Breast epithelium (tissue), 4 donors: ENCODE measurements at places on chromosomes 1 and 21.
A peak's percentile ranks its signal among the peaks of the same experiment; 100 is the strongest.

- no peak for DNase-seq
These were observed 608.5 kb upstream of the USP24 start for GRCh38 chr1:55823541-55824250.

- peak; percentile 75 for DNase-seq
These were observed 4.2 kb upstream of the SIPA1L2 start for GRCh38 chr1:232634096-232634495.

DNA sequence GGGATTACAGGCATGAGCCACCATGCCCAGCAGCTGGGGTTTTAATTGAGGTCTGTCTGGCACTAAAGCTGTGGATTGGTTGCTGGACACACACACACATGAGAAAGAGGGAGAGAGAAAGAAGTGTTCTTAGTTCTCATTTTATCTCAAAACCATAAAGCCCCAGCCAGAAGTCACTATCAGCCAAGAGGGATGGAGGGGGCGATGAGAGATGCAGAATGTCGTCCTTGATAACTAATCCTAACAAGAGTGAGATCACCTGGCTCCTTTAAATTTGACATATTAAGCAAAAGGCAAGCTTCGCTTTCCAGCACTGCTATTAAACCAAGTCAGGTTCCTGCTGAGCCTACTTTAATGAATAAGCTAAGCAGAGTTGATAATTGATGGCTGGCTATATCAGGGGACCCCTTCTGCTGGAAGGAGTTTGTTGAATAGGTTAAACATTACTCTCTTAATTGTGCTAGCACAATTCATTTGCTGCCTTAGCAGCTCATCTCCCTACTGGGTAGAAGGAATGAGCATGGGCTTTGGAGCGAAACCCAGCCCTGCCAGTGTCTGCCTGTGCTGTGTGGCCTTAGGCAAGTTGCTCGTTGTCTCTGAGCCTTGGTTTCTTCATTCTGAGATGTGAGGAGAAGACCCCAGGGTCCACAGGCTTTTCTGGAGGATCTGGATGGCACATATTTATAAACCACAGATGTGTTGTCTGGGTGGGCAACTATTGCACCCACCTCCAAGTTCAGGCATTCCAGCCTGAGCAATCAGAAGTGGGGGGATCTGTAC is 50.8 kb downstream of the ALPL start:
- DNase-seq, result no peak

GRCh38 chr1:119554183-119554582 is 47.2 kb downstream of the HSD3B1 start:
- no peak for DNase-seq

- no peak for DNase-seq
These were observed 11.6 kb upstream of the OR2G2 start for GRCh38 chr1:247576514-247576913.

DNA sequence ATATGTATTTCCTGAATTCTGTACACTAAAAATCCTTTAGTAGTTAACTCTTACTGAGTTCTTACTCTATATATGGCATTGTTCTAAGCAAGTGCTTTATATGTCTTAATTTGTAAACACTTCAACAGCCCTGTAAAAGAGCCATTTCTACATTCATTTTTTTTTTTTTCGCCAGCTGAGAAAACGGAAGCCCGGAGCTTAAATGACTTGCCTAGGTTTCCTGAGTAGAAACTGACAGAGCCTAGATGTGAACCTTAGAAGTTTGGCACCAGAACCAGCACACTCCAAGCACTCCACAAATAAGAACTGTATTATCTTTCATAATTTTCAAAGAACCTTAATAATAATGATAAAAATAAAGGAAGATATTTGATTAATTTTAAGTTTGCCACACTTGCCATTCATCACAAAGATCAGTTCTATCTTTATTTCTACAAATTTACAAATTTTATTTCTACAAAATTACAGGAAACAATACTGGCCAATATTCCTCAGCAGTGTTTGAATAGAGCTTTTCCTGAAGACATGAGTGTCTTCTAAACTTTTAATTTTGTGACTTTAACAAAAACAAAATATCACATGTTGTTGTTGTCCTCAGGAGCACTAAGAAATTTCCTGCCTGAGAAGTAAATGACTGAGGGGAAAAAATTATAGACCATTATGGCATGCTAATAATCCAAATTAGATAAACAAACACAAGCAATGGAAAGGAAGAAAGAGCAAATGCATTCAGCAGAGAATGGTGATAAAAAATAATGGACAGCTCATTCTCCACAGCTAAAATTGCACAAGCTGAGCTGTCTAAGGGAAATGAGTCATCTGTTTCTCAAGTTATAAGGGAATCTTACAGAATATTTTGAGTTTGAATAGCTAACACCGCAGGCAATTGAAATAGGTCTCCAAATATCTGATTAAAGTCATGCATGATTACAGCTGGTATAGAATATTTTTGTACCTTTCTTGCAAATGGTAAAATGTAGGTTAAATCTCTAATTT is 71.2 kb downstream of the DPYD start:
- no peak for DNase-seq

DNA sequence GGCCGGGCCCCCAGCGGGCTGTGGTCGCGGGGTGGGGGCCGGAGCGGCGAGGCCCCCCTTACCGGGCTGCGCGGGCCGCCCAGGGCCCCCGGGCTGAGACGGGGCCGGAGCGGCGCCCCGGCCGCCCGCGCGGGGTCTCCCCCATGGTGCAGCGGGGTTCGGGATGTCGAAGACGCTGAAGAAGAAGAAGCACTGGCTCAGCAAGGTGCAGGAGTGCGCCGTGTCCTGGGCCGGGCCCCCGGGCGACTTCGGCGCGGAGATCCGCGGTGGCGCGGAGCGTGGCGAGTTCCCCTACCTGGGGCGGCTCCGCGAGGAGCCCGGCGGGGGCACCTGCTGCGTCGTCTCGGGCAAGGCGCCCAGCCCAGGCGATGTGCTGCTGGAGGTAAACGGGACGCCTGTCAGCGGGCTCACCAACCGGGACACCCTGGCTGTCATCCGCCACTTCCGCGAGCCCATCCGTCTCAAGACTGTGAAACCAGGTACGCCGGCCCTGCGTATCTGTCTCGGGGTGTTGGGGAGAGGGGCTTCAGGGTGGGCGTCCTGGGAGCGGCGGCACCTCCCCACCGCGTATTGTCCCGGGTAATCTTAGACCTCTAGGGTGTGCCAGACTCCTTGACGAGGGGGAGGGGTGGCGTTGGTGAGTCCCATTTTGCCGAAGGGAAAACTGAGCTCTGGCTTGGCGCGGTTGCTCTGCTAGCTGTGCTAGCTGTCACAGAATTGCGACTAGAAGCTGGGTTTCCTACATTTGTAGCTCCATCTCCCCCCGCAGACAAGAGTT is 745 bp downstream of the MAGI3 start:
- peak; percentile 36 for DNase-seq

DNA sequence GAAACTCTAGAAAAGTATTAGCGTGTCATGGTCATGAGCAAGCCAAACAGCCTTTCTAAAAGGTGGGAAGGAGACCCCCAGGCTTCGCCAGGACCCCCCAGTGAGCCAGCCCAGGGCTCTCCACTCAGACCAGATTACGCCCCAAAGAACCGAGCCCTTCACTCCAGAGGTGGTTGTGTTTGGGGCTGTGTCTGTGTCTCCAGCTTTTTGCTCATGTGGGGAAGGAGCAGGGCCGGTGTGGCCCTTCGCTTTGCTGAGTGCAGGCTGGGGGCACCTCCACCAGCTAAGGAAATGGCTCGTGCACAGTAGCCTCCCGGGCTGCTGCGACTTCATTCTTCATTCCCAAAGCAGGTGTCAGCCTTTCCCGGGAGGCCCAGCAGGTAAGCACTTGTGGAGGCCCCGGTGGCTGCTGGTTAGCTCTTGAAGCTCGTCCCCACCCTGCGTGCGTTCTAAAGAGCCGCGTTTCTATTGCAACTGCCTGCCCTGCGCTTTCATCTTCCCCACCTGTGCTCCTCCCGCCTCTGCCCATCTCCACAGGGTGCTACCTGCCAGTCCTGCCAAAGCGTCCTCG is 531 bp downstream of the TSPEAR start:
- no peak for DNase-seq

- DNase-seq, result no peak
These were observed 21.5 kb downstream of the MAP3K7CL start for GRCh38 chr21:29151931-29152330.

DNA sequence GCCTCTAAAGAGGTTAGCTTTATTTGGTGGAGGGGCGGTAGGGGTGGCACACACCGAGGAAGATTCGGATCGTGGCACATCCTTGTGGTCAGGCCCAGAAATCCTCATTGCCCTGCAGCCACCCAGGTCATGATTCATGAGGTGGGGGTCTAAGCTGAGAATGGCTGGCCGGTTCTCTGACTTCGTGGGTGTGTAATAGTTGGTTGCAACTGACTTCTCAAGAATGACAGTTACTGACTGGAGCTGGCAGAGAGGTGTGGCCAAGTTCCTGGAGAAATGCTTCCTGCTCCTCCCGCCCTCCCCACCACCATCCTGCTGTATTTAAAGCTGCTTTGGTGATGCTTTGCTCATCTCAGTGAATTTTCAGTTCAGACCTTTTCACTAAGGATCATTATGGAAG is 198.6 kb downstream of the KIF26B start:
- no peak for DNase-seq

- DNase-seq, result no peak
These were observed 10.4 kb downstream of the BCAN start for GRCh38 chr1:156652131-156652991.
